Endothelial cell (in vitro differentiated cells): ENCODE measurements at places on chromosomes 7 and 10.
A peak's percentile ranks its signal among the peaks of the same experiment; 100 is the strongest.

- no peak for DNase-seq
These were observed 58.4 kb upstream of the ABCB5 start for GRCh38 chr7:20557116-20557515.

GRCh38 chr7:27303026-27303425 lies 60.4 kb downstream of the EVX1 start:
- DNase-seq, result no peak

- peak; percentile 99 for DNase-seq
These were observed at the start of gene BAIAP2L1 for GRCh38 chr7:98400542-98401340. Gene BAIAP2L1 (minus strand): TSS chr7:98401090. CDS start chr7:98400852, 238 bp downstream.

- no peak for DNase-seq
These were observed 24.5 kb downstream of the CUL1 start for GRCh38 chr7:148723166-148723559.

- DNase-seq, result no peak
These were observed 60.4 kb downstream of the ANKIB1 start for GRCh38 chr7:92306153-92306552.

GRCh38 chr7:94064541-94065191 lies 60.5 kb upstream of the BET1 start:
- DNase-seq, result no peak

DNA sequence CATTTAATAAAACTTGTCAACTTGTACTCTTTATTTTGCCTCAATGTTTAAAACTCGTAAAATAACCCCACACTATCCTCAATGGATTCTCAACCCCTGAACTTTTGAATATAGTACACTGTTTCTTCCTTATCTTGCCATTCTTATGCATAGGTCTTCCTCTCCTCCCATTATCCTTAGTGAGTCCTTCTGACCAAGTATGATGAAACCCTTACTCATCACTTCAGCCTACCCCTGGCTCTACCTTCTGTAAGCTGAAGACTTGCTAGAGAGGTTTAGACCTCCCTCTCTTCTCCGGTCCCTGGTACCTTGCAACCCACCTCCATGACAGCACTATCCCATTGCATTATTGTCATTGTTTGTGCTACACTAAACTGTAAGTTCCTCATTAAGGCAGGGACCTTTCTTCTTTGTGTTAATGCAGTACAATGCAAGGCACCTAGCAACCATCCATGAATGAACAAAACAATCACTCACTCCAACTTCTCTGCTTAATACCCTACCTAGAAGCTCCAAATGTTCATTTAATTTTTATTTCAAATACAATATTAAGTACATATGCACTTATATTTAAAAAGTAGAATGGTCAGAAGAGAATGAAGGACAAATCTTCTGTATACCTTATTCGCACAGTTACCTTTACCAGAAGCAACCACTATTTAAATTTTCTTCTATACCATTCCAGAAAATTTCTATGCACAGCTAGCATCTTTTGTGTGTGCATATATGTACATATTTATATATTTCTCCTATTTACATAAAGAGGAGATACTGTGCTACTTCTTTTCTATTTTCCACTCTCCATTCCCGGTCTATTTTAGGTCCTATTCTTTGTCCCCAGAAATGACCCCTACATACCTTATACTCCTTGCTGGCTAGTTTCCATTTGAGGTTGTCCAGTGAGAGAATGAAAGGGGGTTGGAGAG lies 77.5 kb downstream of the SLC16A9 start:
- DNase-seq, result no peak

DNA sequence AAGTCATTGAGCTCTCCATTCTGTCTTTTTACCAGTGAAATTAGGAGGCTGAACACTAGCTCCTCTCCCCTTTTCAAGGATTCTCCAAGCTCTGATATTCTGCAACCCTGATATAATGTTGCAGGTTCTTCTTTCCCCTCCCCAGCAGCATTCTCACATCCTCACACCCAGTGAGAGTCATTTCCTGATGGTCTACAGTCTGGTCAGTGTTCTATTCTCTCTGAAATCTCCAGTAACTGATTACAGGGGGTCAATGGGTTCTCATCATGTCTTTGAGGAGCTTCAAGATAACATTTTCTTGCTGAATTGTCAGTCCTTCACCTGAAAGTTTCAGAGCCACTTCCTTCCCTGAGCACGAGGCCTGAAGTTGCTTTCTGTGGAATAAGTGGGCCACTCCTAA lies 299.4 kb downstream of the PTEN start:
- DNase-seq, result no peak

DNA sequence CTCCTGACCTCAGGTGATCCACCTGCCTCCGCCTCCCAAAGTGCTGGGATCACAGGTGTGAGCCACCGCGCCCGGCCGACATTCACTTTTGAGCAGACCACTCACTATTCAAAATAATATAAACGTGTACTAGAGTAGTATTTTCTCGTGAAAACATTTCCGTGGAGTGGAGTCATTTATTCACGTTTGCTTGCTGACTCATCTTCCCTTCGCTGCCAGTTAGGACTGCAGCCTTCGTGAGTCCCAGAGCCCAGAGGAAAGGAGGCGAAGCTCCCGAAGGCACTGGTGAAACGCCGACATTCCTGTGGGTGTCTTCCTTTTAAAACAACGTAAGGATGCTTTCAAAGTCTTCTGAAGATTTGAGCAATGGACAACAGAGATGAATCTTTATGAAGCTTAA lies 10.9 kb upstream of the INPP5A start:
- DNase-seq, result no peak

- no peak for DNase-seq
These were observed 33.7 kb downstream of the MASTL start for GRCh38 chr10:27188897-27189296.
